Activated CD8-positive, alpha-beta memory T cell treated with anti-CD3 and anti-CD28 coated beads for 24 hours (primary cell): ENCODE measurements at places on chromosomes 11 and 22.

- DNase-seq = no peak
Observed at GRCh38 chr11:33103836-33104235, 57.4 kb downstream of the CSTF3 start.

DNA sequence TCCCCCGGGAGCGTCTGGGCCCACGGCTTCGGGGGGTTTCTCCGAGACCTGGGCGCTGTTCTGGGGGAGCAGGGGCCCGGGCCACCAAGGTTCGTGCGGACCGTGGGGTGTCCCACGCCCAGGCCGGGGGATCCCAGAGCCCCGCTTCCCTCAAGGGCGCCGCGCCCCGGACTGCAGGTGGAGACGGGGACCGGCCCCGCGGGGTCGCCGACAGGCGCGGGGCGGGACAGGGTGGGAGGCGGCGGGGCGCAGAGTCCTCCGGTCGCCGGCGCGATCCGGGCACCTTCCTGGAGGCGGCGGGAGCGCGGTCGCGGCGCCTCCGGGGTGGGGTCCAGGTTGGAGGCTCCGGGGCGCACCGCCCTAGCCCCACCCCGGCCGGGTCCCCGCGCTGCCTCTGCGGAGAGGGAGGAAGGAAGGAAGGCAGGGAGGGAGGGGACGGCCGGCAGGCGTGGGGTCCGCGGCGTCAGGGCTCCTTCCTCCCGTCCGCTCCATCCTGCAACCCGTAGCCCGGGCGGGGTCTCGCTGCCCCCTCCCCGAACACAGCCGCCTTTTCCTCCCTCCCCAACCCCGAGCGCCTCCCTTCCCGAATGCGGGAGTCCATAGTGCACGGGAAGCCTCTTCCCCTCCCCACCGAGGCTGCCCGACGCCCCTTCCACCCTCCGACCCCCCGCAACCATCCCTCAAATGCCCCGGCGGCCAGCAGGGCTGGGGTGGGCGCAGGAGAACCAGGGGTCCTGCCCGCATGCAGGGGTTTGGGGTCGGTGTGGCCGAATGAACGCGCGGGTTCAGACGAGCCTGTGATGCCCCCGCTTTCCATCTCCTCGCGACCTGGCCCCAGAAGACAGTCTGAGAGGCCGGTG, 4.3 kb upstream of the ZBED4 start:
- no peak for DNase-seq

GRCh38 chr22:38964989-38965388, 7.6 kb downstream of the APOBEC3A start:
- DNase-seq = no peak

- no peak for DNase-seq
Observed at GRCh38 chr11:112172362-112172994, 2.8 kb upstream of the BCO2 start.

DNA sequence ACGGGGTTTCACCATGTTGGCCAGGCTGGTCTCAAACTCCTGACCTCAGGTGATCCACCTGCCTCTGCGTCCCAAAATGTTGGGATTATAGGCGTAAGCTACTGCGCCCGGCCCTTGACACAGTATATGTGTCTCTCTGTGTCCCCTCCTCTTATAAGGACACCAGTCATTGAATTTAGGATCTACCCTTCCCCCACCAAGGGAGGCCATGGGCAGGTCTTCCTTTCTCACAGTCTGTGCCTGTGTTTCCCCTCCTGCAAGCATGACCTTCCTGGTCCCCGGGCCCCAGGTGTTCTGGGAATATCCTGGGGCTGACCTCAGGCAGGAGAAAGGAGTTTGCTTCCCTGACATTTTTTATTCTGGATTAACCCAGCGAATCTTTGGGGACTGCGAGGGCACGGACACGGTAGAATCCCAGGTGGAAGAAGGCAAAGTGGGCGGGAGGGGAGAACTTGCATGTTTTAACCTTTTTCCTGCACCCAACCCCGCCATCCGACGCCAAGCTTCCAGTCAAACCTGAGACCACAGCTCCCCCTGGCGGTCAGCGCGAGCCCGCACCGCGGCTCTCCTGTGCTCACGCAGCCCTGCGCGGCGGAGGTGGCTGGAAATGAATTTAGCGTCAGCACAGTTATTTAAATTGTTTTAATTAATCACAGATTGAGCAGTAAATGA, 42.1 kb upstream of the ISX start:
- peak; percentile 82 for DNase-seq

DNA sequence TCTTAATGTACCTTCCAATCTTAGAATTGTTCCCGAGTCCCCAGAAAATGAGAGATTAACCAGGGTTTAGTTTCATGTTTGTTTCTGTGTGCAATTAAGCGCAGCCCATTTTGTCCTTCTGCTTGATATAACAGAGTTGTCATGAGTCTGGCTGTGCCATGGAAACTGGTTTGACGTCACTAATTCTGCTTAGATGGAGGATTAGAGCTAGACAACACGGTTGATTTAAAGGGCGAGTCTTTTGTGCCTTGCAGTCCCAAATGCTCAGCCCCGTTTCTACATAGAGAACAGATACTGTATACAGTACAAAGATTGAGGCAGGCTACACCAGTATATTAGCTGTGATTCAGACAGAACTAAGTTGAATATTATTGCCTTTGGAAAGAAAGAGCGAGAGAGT, 45.5 kb upstream of the ALKBH3 start:
- DNase-seq = no peak

DNA sequence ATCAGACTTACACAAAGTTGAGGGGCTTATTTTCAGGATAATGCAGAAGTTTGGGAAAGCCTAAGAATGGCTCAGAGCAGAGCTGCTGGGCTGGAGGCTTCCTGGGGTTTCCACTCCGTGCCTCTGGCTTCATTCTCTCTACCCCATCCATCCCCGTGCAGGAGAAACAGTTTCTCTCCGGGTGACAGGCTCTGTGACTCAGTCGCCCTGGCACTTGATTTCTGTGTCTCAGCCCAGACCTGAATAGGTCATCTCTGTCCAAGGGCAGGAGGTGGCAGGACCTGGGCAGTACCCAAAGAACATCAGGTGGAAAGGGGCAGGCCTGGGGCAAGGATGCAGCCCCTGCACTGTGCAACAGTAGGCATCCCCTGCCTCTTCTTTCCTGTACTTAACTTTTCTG, 38.4 kb upstream of the RTL6 start:
- no peak for DNase-seq

- DNase-seq = no peak
Observed at GRCh38 chr11:68660066-68660810, 24.1 kb upstream of the GAL start.

DNA sequence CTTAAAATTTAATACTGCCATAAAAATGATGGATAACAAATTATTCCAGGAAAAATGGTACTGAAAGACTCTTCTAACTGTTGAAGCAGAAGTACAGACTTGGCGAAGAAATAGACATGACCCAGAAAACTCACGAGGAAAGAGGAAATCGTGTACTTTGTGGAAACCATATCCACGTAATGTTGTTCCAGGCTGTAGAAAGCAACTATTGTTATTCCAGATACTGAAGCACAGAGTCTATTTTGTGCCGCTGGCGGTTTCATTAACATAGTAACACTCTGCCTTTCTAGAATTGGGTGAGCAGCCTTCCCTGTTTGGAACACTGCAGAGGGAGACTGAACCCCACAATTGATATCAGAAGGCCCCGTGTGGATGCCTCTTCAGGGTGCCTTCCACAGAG, 310.6 kb downstream of the TBC1D22A start:
- no peak for DNase-seq

GRCh38 chr22:47872761-47873535, 1110.5 kb downstream of the TBC1D22A start:
- no peak for DNase-seq

- DNase-seq = no peak
Observed at GRCh38 chr22:27108425-27109114, 451.2 kb downstream of the MIAT start.

DNA sequence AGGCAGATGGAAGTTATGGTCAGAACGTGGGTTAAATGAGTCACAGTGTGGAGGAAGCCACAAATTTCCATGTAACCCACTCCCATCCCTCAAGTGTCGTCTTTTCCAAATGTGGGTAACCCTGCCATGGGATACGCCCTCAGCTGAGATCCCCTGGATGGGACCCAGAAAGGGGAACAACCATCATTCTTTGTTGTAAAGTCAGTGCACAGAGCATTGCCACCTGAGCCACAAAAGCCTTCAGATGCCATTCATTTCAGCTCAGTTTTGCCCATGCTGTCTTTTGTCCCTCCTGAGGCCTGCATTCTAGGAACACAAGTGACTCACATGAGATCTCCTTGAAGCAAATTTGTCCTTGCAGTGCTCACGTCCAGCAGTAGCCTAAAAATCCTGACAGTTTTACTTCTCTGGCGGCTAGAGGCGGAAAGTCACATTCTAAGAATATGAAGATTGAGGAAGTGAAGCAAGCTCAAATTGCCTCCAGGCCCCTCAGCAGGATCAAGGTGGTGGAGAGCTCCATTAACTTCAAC, 30.6 kb downstream of the MMP13 start:
- no peak for DNase-seq

- DNase-seq = no peak
Observed at GRCh38 chr22:29353286-29353685, 35.1 kb downstream of the AP1B1 start.

GRCh38 chr22:31477329-31477728, 12.3 kb downstream of the EIF4ENIF1 start:
- no peak for DNase-seq
